ENCODE measurements at places on chromosomes 5 and 9.

GRCh38 chr9:110128664-110129329, 79.2 kb downstream of the C9orf152 start:
- DNase-seq = no peak

GRCh38 chr5:131392466-131393095, 128.7 kb downstream of the CDC42SE2 start:
- DNase-seq = no peak

GRCh38 chr9:19331877-19332276, 48.2 kb downstream of the RPS6 start:
- no peak for DNase-seq

DNA sequence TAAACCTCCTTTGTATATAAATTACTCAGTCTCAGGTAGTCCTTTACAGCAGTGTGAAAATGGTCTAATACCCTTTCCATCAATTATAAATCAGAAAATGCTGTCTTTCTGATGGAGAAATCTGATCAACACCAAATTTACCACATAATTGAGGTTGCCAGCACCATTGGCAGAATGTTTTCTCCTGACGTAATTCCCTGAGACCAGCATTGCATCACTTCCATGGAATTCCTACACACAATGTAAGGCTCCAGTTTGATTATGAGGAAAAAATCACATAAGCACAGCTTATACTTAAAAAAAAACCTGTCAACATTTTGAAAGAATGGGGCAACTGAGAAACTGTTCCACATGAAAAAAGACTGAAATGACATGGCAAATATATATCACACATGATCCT, 618.7 kb upstream of the CDH6 start:
- DNase-seq = no peak

GRCh38 chr9:74742191-74742790, 145.4 kb downstream of the TRPM6 start:
- DNase-seq = no peak

DNA sequence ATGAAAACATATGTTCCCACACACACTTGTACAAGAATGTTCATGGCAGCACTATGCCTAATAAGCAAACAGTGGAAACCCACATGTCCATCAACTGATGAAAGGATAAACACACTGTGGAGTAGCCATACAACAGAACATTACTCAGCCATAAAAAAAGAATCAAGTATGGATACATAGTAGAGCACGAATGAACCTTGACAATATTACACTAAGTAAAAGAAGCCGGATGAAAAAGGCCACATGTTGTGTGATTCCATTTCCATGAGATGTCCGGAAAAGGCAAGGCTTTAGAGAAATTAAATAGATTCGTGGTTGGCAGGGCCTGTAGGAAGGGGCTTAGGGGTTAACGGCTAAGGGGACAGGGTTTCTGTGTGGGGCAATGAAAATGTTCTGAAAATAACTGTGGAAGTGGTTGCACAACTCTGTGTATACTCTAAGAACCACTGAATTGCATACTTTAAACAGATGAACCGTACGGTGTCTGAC, 51.4 kb downstream of the COL23A1 start:
- no peak for DNase-seq

DNA sequence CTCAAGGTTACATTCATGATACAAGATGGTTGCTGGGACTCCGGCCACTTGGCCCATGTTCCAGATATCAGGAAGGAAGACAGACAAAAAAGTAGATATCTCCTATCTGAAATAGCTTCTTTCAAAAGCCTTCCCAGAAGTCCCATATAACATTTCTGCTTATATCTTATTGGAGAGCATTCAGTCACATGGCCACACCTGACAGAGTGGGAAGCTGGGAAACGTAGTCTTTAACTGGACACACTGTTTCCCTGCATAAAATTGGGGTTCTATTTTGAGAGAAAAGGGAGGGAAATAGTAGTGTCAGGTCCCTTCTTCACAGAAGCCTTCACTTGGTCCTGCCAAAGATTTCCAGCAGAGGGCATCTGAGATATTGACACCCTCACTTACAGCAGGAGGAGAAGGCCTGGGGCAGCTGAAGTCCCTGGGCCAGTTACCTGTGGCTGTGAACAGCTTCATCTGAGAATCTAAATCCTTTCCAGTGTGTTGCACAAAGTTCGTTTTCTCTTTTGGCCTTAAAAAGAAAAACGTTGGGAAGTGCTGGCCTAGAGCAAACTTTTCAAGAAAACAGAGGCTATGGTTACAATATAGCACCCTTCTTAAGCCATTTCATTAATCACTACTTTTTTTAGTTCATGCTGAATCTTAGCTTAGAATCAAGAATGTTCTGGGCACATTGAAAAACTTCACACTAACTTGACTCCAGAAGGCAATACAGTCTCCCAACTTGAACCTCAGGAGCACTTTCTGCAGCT, 33.5 kb downstream of the SPEF2 start:
- DNase-seq = peak; percentile 70

DNA sequence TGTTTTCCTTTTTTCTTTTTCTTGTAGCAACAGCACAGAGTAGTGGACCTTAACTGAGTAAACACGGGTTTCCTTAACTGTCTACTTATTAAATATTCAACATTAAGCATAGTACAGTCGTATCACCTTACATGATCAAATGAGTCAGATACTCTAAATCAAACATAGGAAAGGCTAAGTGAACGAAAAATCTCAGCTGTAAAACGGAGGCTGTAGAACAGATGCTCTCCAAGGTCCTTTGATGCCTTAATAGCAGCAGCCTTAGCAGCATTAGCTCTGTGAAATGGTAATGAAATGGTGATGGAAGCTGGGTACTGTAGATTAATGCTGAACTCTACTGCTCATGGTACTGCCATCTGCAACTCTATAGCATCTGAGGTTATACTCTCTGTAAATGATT, 1433.3 kb upstream of the C9orf72 start:
- no peak for DNase-seq

- no peak for DNase-seq
These were observed 1.8 kb downstream of the TIFAB start for GRCh38 chr5:135450336-135450735.

DNA sequence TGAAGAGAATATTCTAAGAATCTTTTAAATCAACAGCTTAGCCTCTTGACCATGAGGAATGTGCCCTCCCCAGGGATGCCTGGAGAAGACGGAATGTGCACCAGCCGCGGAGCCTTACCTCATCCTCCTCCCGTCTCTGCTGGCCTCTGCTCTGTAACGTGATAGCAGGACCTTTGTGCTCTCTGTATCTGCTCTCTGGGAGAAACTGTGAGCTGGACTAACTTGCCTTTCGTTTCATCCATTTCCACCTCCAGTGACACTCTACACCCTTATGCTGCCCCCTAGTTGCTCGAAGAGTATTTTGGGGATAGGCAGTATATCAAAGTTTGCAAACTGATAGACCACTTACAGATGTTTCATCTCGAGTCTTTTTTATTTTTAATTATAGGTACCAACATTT, 141.4 kb downstream of the NPR3 start:
- DNase-seq = peak; percentile 86

DNA sequence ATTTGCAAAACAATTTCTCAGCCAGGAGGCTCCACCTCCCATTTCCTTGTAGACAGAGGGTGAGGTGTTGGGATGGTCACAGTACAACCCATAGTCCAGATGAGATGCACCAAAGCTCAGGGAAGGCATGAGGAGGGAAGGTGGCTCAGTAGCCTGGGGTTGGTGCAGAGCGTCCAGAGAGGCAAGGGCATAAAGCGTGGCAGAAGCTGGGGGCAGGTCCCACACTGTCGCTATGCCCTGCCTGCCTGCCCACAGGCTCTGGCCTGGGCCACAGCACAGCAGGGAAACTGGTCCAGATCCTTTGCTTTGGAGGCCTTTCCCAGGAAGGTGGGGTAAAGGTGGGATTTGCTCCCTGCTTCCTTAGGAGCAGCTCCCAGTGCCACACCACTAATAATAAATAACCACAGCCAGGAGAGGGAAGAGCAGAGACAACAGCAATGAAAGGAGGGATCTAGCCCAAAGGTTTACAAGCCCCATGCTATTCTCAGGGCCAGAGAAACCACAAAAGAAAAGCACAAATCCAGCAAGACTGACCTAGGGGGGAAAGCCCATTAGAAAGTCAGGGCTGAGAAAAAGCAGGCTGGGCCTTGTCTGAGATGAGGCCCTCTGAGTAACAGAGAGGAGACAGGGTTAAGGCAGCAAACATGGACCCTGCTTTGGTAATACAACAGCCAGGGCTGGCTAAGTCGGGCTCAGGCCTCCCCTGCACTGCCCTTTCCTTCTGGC, 27.2 kb downstream of the PCDHGC5 start:
- no peak for DNase-seq

DNA sequence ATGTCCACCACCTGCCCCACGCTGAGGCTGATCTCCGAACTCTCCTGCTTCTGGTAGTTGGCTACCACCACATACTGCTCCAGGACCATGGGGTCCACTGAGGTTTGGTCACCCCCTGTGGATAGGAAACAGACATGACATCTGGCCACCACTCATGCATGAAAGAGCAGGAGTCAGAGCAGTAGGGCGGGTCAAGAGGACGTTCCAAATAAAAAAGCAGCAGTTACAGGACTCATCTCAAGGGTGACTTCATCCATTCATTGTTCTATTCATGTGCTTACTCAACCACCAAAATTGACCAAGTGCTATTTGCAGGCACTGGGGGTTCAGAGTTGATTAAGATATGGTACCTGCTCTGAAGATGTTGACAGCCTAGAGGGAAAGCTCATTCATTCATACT, 79.2 kb upstream of the UBTD2 start:
- no peak for DNase-seq

DNA sequence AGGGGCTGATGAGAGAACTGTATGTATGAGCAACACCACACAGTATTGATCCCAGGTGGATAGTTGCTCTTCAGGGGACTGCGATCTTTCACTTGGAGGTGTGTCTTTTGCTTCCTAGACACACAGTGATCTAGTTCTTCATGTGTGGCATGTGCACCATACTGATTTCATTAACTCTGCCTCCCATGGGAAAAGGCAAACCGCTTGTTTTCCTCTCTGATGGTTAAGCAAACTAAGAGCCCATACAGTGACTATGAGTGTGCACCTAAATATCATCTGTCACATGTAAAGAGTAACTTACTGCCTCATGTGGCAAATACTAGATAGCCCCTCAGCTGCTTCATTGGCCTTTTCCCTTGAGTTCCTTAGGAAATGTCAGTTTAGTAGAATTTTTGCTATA, 147.3 kb downstream of the TLE4 start:
- no peak for DNase-seq

GRCh38 chr5:28542987-28543386, 1504.6 kb upstream of the CDH9 start:
- DNase-seq = peak; percentile 74

GRCh38 chr5:33711094-33711679, 180.6 kb downstream of the ADAMTS12 start:
- DNase-seq = no peak

DNA sequence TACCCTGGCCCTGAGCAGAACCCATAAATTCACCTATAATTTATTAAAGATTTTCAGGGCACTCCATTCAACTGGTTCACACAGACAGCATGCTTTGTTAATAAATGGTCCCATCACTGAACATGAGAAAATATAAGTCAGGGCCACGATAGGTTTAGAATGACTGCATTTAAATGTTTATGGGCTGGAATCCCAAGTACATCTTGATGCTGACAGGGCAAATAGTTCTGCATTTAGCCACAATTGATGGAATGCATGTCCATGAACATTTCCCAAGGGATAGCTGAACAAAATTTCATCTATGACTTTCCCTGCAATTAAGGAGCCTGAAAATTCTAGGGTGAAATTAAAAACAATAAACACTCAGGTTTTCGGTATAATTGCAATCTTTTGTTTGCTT, 124.5 kb downstream of the CAAP1 start:
- peak; percentile 62 for DNase-seq

GRCh38 chr9:4923580-4924544, 61.2 kb upstream of the JAK2 start:
- DNase-seq = peak; percentile 54

- no peak for DNase-seq
These were observed 84.8 kb downstream of the GTF3C4 start for GRCh38 chr9:132755096-132755495.

DNA sequence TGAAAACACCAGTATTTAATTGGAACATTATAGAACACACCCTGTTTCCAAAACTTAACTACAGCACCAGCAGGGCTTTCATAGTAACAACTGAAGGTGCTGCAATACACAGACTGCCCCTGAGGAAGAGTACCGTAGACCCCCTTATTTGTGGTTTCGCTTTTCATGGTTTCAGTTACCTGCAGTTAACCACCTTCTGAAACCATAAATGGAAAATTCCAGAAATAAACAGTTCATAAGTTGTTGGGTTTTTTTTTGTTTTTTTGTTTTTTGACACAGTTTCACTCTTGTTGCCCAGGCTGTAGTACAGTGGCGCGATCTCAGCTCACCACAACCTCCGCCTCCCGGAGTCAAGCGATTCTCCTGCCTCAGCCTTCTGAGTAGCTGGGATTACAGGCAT, 9.5 kb upstream of the GLDC start:
- no peak for DNase-seq

DNA sequence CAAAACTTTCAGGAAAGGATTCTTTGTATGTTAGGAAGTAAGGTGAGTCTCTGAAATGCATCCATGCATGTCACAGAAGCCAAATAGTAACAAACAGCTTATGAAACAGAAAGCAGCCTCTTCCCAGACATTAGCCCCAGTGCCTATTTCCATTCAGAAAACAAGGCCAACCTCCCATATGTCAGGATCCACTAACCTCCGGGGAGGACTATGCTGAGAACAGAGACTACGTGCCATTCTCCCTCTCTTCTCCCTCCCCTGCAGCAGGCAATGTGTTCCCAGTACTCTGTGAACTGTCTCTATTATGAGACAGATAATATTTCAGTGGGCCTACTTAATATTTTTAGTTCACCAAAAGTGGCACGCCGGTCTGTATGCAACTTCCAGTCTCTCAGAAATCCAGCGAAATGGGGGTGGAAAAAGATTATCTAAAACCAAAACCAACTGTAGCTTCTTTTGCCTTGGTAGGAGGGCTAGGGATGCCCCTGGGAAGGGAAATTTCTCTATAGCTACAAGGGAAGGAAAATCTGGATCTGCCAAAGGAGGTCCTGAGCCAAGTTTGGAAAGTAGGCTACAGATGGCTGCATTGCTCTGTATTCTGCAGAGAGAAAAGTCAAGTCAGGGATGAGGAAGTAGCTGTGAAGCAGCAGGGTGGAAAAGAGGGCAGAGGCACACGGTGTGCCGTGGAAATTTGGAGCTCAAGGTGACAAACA, 42.0 kb downstream of the VLDLR start:
- no peak for DNase-seq

GRCh38 chr9:77021291-77021894, 1.9 kb downstream of the FOXB2 start:
- no peak for DNase-seq

- DNase-seq = no peak
These were observed 78.7 kb downstream of the CRB2 start for GRCh38 chr9:123434619-123435240.

DNA sequence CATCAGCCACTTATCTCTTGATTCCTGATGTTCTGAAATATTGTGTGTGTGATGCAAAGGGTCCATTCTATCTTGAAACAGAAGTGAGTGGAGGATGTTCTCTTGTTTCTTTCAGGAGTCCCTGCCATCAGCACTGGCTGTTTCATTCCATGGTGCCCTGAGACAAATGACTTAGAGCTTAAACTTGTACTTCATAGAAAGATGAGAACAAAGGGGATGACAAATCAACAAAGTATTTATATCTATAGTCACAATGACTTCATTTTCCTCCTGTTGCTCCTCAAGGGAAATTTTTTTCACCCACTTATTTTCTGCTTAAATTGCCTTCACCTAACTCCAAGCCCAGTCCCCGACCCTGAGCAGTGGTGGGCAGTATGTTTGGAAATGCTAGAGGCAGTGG, 171.6 kb downstream of the TARS1 start:
- peak; percentile 48 for DNase-seq
